ENCODE measurements at places on chromosomes 1 and 21.

- DNase-seq, result no peak
Measured at GRCh38 chr21:35850029-35850428, 210.3 kb downstream of the SETD4 start.

GRCh38 chr1:235673981-235674380 lies 24.4 kb upstream of the GNG4 start:
- DNase-seq, result no peak

DNA sequence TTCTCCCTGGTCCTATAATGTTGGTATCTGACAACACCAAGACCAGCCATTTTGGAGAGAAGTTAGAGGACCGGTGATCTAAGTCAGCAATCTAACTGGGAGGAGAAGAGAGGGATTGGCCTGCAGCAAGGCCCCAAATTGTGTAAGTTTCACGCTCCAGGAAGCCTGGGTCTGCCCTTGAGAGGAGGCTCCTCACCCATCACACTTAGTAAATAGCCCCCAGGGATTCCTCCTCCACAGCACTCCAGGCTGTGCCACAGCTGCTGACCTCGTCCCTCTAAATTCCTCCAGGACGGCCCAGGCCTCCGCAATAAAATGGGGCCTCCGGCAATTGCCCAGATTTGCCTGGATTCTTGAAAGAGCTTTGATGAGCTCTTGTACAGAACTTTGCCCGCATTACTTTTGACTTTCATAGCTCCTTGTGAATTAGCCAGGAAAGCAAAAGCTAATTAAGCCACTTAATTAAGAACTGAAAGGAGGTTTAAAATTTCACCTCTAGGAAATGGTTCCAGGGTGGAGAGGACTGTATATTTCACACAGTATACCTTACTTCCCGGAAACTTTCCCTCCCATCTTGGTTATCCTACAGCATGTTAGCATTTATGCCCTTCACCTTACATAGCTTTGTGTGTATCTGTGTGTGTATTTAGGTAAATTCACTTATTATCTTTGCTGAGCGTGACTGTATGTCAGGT lies 90.5 kb downstream of the LAMC2 start:
- no peak for DNase-seq

- no peak for DNase-seq
Measured at GRCh38 chr1:3015744-3016143, 5.5 kb upstream of the ACTRT2 start.

DNA sequence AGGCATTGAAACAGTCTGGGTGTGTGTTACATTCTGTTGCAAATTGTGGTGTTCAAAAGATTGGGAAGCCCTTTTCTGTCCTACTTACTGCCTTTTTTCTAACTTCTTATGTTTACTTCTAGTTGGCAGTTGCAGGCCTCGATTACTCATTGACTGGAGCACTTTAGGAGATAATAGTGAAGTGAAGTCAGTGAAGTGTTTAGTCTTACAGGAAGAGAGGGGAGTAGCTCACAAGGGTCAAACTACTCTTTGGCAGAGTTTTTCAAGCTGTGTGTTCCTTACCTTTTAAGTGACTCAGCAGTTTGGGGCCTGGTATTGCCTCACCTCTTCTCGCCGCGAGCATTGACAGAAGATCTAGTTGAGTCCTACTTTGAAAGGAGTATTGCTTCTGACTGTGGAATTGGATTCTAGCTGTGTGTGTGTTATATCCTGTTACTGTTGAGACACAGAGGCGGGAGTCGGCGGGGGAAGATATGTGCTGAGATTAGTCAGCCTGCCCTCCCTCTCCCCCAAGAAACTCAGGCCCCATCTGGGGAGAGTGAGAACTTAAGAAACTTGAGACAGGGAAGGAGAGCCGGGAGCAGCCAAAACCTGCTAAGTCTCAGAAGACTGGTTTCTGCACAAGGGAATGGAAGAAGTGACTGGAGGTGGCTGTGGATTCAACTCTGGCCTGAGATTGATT lies 19.3 kb downstream of the AHCYL1 start:
- DNase-seq, result peak; percentile 63

GRCh38 chr1:103514920-103515503 lies 10.5 kb upstream of the RNPC3 start:
- no peak for DNase-seq

Measured in stimulated activated CD4-positive, alpha-beta T cell treated with anti-CD3 and anti-CD28 coated beads, Interleukin-1b, Interleukin-23, amount 100 ng/mL, for 48 hours (primary cell).